ENCODE measurements at places on chromosomes 12 and 14. TPM values are rescaled to one million over a fixed set of nuclear protein-coding genes. Genes with fewer than 3 reads are reported as not detected.

Gene CMTM5
- 0.14 TPM for total RNA-seq

Gene CLEC7A
- 0.07 TPM for total RNA-seq

Gene ITGB7
- 0.30 TPM for total RNA-seq

Gene ACOT4
- total RNA-seq, result 0.80 TPM

DNA sequence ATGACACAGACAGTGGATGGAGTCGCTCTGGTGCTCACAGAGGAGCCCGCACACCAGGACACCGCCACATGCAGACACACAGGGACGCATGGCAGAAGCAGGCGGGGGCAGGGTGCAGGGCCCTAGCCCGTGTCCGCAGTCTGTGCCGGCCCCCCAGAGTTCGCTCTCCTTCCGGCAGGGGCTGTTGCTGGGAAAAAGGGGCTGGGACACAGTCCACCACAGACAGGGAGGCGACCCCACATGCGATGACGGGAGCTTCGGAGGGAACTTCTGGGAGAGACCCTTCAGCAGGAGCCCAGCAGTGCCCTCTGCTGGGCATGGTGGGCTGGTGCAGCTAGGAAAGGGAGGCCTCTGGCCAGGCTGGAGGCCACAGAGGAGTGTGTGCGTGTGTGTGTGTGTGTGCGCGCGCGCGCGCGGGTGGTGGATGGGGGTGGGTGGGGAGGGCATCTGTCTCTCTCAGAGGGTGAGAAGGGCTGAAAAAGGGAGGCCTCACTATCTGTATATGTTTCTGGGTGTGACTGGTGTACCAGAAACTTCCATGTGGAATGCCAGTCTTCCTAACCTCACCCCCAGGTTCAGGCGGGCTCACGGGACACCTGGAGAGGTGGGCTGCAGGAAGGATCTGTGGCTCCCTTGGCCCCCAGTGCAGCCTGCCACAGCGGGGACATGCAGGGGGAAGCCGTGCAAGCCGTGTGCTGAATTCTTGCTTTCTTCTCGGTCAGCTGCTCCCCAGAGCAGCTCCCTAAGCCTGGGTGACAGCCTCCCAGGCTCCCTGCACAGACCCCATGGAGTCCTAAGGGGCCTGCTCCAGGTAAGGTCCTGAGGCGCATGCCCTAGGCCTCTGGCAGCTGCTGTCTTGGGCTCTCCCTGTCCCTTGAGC lies 60.7 kb downstream of the PLEKHG3 start:
- DNase-seq, result peak; percentile 94

- DNase-seq, result no peak
Observed at GRCh38 chr12:95553197-95553943, 2.1 kb upstream of the USP44 start.

- DNase-seq, result no peak
Observed at GRCh38 chr12:132353811-132354210, 24.4 kb upstream of the GALNT9 start.

GRCh38 chr12:132182206-132182710 lies 38.0 kb downstream of the NOC4L start:
- no peak for DNase-seq

DNA sequence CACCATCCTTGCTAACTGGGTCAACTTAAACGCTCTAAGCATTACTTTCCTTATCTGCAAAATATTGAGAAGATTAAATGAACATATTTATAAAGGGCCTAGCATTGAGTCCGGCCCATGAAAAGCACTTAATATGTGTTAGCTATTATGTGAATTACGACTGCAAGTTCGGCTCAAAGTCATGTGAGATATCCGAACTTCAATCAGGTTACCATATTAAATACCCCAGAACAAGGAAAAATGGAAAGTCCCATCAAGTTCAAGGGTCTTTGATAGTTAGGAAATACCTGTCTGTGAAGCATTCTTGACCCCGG lies 487 bp upstream of the NRDE2 start:
- no peak for DNase-seq

DNA sequence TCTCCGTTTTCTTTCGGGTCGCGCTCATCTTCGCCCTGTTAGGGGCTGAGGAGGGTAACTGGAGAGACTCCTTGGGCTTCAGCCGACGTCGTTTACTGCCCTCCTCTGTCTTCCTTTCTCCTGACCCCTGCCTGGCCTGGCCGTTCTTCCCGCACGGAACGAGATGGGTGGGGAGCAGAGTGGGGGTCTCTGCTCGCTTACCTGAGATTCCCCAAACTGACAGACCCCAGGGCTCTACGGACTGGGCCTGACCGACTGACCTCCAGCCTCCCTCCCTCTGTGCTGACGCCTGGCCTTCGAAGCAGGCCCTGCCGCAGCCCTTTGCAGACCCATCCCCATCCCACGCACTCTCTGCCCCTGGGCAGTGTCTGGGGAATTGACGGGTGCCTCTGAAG lies 439 bp downstream of the GOLGA5 start:
- DNase-seq, result peak; percentile 43

GRCh38 chr14:65132855-65133254 lies 30.5 kb upstream of the MAX start:
- DNase-seq, result no peak

DNA sequence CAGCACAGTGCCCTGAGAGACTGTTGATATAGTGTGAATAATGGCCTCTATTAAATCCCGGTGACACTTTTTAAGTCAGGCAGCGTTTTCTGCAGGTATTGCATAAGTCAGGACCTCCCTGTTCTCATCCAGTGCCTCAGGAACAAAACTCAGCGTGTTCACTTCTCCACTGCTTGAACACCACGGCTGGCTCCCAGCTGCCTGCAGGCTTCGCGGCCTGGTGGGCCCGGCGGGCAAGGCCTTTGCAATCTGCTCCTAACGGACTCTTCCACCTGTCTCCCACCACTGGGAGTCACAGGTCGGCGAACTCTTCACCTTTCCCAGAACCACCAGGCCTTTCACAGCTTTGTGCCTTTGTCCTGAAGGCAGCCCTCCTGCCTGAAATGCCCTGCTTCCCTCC lies 18.7 kb downstream of the RFX4 start:
- DNase-seq, result peak; percentile 42

DNA sequence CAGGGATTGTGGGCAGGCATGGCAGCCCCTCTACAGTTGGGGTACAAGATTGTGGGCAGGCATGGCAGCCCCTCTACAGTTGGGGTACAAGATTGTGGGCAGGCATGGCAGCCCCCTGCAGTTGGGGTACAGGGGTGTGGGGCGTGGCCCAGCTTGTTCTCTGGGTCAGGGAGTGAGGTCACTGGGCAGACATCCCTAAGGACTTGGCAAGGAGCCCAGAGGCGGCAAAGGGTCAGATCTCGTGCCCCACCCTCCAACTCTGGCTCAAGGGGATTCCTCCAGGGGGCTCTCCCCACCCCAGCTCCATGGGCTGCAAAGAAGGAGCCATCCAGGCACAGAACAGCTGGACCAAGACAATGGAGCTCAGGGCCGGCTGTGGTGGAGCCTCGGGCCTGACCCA lies 25.8 kb upstream of the NUDT14 start:
- DNase-seq, result no peak

- DNase-seq, result no peak
Observed at GRCh38 chr14:59271734-59272133, 83.3 kb downstream of the DAAM1 start.

DNA sequence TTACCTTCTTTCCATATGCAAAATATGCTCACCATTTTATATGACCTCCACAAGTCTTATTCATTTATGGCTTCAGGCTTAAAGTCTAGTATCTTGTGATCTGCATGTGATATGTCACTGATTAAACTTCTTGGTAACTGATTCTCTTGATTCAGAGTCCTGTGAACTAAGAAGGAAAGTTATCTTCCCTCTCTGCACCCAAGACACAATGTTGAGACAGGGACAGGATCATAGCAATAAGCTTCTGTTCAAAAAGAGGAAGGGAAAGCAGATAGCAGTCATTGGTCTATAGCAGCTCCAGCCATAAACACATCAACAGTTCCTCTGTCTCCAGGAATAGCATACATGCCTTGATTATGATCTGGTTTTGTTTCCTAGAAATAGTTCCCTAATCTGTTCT lies 103.1 kb downstream of the UNC79 start:
- no peak for DNase-seq

DNA sequence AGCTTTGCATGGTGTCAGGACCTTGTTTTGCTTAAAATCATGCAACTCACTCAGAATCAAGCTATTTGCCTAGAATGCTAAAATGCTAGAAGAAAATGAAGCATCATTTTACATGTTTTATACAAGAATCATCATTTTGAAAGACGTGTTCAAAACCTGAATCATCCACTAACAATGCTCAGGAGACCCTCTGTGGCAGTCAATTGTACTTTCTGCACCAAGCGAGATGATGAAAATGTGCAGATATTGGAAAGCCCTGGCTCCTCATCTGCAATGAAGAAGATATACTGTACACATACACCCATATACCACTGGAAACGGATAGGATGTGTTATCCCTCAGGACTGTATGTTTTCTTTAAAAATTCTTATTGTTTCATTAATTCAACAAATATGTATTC lies 92.7 kb downstream of the DYRK2 start:
- DNase-seq, result no peak

Measured in H7 (cell line).